RWPE2 (cell line): ENCODE measurements at places on chromosomes 12 and 14.

- DNase-seq, result no peak
These were observed 28.6 kb upstream of the PTPRO start for GRCh38 chr12:15293731-15294130.

- DNase-seq, result no peak
These were observed 90.1 kb upstream of the KCNA1 start for GRCh38 chr12:4819654-4820053.

DNA sequence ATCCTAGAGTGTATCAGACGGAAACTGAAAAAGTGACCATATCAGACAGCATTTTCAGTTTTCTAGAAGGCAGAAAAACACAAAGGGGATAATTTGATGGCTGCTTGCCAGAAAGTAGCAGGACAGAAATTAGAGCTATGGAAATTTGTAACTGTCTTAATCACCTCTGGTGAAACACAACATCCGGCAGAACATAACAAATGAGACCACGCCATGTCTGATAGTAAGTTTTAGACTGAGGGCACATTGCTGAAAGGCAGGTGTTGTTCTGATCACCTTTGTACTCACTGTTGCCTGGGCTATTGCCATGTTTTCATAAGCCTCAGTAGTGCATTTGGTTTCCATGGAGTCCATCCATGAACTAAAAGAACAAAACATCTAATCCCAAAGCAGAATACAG, 290.3 kb downstream of the PAWR start:
- DNase-seq, result no peak

DNA sequence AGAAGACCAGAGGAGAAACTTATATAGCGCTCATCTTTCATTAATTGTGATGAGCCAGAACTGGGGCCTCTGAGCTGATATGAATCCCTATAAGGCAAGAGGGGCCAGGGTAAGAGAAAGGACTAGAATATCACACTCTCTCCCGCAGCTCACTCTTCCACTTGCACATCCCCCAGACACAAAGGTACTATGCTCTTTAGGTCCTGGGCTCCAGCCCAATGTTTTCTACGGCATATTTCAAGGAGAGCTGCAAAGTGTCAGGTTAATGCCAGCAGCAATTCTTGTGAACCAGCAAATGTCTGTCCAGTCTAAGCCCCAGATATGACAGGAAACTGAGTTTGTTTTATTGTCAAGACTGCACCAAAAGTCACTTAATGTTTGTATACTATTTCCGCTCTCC, 29.4 kb downstream of the PPP2R5E start:
- no peak for DNase-seq

DNA sequence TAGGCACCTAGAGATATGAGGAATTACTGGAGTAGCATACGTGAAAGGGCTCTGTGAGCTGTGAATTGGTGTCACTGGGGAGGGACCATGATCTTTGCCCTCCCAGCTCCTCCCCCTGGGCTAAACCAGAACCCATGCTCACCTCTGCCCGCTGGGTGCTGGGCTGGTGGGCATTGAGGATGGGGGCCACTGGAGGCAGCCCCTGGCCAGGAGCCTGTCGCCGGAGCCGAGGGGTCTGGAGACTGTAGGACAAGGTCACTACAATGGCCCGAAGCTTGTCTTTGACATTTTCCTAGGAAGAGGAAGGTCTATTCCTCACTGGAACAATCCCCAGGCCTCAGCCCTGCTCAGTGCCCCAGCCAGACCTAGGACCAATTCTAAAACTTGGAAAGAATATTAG, 11.6 kb downstream of the ITGA7 start:
- DNase-seq, result no peak

GRCh38 chr12:123888989-123889388, 83.6 kb downstream of the CCDC92 start:
- DNase-seq, result peak; percentile 2
